ENCODE measurements at places on chromosomes 4 and X. TPM values are rescaled to one million over a fixed set of nuclear protein-coding genes. Genes with fewer than 3 reads are reported as not detected.
A peak's percentile ranks its signal among the peaks of the same experiment; 100 is the strongest.

GRCh38 chr4:69750346-69750745 is 10.1 kb downstream of the SULT1B1 start:
- H3K4me1 ChIP-seq = no peaks in the 10 kb centered on the region
- H3K27me3 ChIP-seq = no peaks in the 10 kb centered on the region

DNA sequence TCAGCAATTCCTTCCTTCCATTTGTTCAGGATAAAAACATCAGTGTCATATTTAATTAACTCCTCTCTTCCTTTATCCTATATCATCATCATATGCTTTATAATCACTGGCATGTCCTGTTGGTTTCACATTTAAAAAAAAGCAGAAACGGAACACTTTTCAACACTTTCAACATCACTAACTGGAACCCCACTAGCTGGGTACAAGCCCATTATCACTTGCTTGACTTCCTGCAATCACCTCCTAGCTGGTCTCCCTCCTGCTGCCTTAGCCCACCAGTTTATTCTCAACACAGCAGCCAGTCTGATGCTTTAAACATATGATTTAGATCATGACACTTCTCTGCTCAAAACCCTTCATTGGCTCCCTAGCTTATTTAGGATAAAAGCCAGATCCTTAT is 116.4 kb upstream of the LSM6 start:
- H3K27me3 ChIP-seq = no peaks in the 10 kb centered on the region
- no peak overlapping the region for H3K4me3 ChIP-seq
- no peaks in the 10 kb centered on the region for H3K36me3 ChIP-seq
- DNase-seq = no peak
- no peaks in the 10 kb centered on the region for H3K4me1 ChIP-seq

DNA sequence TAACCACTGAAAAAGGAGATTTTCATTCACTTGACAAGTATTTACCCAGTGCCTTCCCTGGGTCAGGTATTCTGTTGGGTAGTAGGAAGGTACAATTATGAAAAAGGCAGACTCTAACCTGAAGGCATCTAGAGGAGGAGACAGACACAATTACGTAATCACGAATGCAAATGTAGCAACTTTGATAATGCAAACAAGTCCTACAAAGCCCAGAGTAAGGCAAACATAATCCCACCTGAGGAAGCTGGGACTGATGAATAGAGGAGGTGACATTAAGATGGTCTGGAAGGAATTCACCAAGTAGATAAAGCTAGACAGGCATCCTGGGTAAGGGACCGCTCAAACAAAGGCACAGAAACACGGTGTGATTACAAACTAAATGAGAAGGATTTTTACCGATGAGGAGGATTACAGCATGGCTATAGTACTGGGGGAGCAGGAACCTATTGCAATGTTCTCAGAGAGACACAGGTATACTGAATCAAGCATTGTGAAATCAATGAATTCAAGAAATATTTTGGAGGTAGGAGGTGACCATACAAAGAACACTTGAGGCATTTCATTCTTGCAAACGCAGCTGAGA is 37.1 kb downstream of the TMEM150C start:
- peak overlapping the region; percentile 69 for H3K27ac ChIP-seq
- H3K36me3 ChIP-seq = no peaks in the 10 kb centered on the region
- H3K4me1 ChIP-seq = no peaks in the 10 kb centered on the region
- H3K4me3 ChIP-seq = no peak overlapping the region
- no peak for DNase-seq

- H3K36me3 ChIP-seq = no peaks in the 10 kb centered on the region
- DNase-seq = no peak
- no peaks in the 10 kb centered on the region for H3K4me1 ChIP-seq
- H3K27ac ChIP-seq = no peak overlapping the region
- no peak overlapping the region for H3K4me3 ChIP-seq
- no peaks in the 10 kb centered on the region for H3K27me3 ChIP-seq
These were observed 70.8 kb upstream of the EPGN start for GRCh38 chr4:74237425-74237966.

DNA sequence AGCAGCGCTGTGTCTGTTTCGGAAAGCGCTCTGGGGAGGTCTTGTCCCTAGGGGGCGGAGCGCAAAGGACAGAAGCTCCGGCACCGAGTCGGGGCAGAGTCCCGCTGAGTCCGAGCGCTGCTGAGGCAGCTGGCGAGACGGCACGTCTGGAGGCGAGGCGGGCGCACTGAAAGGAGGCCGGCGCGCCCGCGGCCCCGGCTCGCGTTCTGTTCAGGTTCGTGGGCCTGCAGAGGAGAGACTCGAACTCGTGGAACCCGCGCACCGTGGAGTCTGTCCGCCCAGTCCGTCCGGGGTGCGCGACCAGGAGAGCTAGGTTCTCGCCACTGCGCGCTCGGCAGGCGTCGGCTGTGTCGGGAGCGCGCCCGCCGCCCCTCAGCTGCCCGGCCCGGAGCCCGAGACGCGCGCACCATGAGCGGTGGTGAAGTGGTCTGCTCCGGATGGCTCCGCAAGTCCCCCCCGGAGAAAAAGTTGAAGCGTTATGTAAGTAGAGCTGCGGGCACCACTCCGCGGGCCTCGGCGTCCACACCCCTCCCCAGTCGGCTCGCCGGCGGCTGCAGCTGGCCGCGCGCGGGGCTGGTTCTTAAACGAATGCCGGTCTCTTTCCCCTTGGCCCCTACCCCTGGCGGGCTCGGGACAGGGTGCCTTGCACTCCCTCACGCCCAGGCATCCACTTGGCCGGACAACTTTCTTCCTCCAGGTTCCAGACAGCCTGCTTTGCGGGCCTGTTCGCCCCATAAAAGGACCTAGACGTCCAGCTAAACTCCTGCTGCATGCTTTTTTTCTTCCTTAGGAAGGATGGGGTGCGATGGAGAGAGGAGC is at the start of gene GAB1:
GAB1 (plus strand) TSS at position 96 of the 819 bp plus-strand sequence; CDS start at position 409, 313 bp downstream.
- H3K36me3 ChIP-seq = no peaks in the 10 kb centered on the region
- H3K27ac ChIP-seq = peak within 1 kb of the TSS; percentile 98
- no peaks in the 10 kb centered on the region for H3K4me1 ChIP-seq
- peak within 1 kb of the TSS; percentile 88 for H3K4me3 ChIP-seq
- DNase-seq = peak; percentile 77

- no peak overlapping the region for H3K27ac ChIP-seq
- no peaks in the 10 kb centered on the region for H3K36me3 ChIP-seq
- H3K4me3 ChIP-seq = no peak overlapping the region
- H3K27me3 ChIP-seq = no peaks in the 10 kb centered on the region
These were observed 18.3 kb downstream of the GPRIN3 start for GRCh38 chr4:89289312-89289711.

GRCh38 chr4:117784266-117784665 is 250.0 kb upstream of the NDST3 start:
- H3K4me1 ChIP-seq = no peaks in the 10 kb centered on the region
- no peaks in the 10 kb centered on the region for H3K27me3 ChIP-seq
- DNase-seq = no peak

GRCh38 chr4:160286051-160286450 is 1183.2 kb downstream of the RAPGEF2 start:
- no peaks in the 10 kb centered on the region for H3K4me1 ChIP-seq
- H3K27ac ChIP-seq = no peak overlapping the region
- DNase-seq = no peak
- no peaks in the 10 kb centered on the region for H3K27me3 ChIP-seq

DNA sequence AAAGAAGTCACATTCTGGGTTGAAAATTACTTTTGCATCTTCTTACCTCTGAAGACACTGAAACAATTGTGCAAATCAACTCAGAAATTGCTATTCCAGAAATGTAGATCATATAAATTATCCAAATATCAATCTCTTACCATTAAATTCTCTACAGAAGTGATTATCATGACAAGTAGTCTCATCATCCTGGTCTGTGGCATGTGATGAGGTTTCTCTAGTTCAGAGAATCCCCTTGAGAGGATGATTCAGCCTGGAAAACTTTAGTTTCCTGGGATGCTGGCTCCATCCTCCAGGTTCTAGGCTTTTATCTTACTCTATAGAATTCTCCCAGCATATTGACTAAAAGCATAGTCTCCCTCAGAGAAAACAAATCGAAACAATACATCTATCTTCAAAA is 76.2 kb upstream of the S100G start:
- H3K27ac ChIP-seq = no peak overlapping the region
- H3K27me3 ChIP-seq = peaks cover 5% of the 10 kb centered on the region
- H3K4me1 ChIP-seq = no peaks in the 10 kb centered on the region
- no peaks in the 10 kb centered on the region for H3K36me3 ChIP-seq
- H3K4me3 ChIP-seq = no peak overlapping the region

DNA sequence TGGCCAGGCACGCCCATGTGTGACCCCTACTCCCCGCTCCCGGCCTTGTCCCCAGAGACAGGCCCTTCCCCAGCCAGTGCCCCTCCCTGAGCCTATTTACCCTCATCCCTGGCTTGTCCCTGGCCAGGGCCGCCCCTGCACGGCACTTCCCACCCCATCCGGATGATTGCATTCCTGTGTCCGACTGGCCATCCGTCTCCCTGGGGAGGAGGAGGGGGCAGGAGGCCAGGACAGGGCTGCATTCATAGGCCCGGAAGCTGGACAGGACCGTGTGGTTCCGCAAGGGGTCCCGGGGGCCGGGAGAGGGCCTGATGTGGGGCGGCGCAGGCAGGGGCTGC is 22.8 kb downstream of the CTBP1 start:
- H3K36me3 ChIP-seq = no peaks in the 10 kb centered on the region
- no peak for DNase-seq
- H3K27me3 ChIP-seq = no peaks in the 10 kb centered on the region
- H3K4me3 ChIP-seq = no peak overlapping the region
- H3K4me1 ChIP-seq = no peaks in the 10 kb centered on the region

GRCh38 chr4:138138774-138139173 is 103.4 kb downstream of the SLC7A11 start:
- H3K27ac ChIP-seq = no peak overlapping the region
- DNase-seq = no peak
- H3K4me3 ChIP-seq = no peak overlapping the region
- no peaks in the 10 kb centered on the region for H3K36me3 ChIP-seq

GRCh38 chrX:2391869-2392606 is 108.7 kb downstream of the DHRSX start:
- no peak for DNase-seq
- H3K27me3 ChIP-seq = no peaks in the 10 kb centered on the region
- no peaks in the 10 kb centered on the region for H3K36me3 ChIP-seq
- H3K4me3 ChIP-seq = no peak overlapping the region

- no peaks in the 10 kb centered on the region for H3K4me1 ChIP-seq
- H3K4me3 ChIP-seq = no peak overlapping the region
- H3K27ac ChIP-seq = no peak overlapping the region
These were observed 91.2 kb downstream of the LPAR4 start for GRCh38 chrX:78838709-78839108.

GRCh38 chr4:95190751-95191436 is 357.9 kb downstream of the UNC5C start:
- H3K27ac ChIP-seq = no peak overlapping the region
- no peaks in the 10 kb centered on the region for H3K4me1 ChIP-seq
- no peak overlapping the region for H3K4me3 ChIP-seq
- DNase-seq = no peak

DNA sequence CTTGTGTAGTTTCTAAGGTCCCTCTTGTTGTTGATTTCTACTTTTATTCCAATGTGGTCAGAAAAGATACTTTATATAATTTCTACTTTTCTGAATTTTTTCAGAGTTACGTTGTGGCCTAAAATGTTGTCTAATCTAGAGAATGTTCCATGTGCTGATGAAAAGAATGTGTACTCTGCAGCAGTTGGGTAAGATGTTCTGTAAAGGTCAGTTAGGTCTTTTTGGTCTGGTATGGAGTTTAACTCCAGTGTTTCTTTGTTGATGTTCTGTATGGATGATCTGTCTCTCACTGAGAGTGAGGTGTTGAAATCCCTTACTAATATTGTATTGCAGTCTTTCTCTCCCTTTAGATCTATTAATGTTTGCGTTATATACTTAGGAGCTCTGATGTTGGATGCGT is 37.0 kb upstream of the GPRIN3 start:
- no peaks in the 10 kb centered on the region for H3K27me3 ChIP-seq
- no peak for DNase-seq
- H3K27ac ChIP-seq = no peak overlapping the region
- no peaks in the 10 kb centered on the region for H3K36me3 ChIP-seq
- no peaks in the 10 kb centered on the region for H3K4me1 ChIP-seq
- no peak overlapping the region for H3K4me3 ChIP-seq

GRCh38 chr4:7744142-7744804 is 195.4 kb downstream of the AFAP1 start:
- H3K27me3 ChIP-seq = no peaks in the 10 kb centered on the region
- no peak overlapping the region for H3K27ac ChIP-seq
- H3K4me1 ChIP-seq = no peaks in the 10 kb centered on the region
- DNase-seq = no peak

DNA sequence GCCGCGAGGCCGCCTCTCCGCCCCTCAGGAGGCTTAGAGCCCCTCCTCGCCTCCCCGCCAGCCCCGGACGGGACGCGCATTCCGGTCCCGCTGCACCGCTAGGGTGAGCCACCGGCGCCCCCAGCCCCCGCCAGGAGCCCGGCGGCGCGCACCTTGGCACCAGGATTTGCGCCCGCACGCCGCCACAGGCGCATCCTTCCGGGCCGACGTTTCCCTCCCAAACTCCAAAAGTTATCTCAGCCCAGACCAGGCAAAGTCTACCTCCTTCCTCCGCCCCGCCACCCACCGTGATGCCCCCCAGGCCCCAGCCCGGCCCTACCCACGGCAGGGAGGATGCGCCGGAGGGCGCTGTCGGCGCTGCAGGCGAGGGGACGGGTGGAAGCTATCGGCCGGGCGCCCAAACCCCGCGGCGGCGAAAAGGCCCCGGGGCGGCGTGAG is 538 bp downstream of the SCML2 start:
- H3K27me3 ChIP-seq = peaks cover 18% of the 10 kb centered on the region
- DNase-seq = no peak
- no peak overlapping the region for H3K27ac ChIP-seq
- peak overlapping the region; percentile 71 for H3K4me3 ChIP-seq
- H3K36me3 ChIP-seq = no peaks in the 10 kb centered on the region

GRCh38 chr4:146398404-146398803 is 123.3 kb downstream of the SLC10A7 start:
- no peak for DNase-seq
- no peak overlapping the region for H3K27ac ChIP-seq
- H3K4me3 ChIP-seq = no peak overlapping the region
- no peaks in the 10 kb centered on the region for H3K36me3 ChIP-seq
- H3K4me1 ChIP-seq = no peaks in the 10 kb centered on the region

- no peak overlapping the region for H3K27ac ChIP-seq
- H3K4me3 ChIP-seq = no peak overlapping the region
- H3K27me3 ChIP-seq = no peaks in the 10 kb centered on the region
- H3K36me3 ChIP-seq = no peaks in the 10 kb centered on the region
- DNase-seq = no peak
These were observed 331.1 kb upstream of the MAGEB18 start for GRCh38 chrX:25807022-25807421.

- no peaks in the 10 kb centered on the region for H3K36me3 ChIP-seq
- H3K4me3 ChIP-seq = no peak overlapping the region
- no peaks in the 10 kb centered on the region for H3K27me3 ChIP-seq
- H3K27ac ChIP-seq = peak overlapping the region; percentile 40
These were observed 25.7 kb downstream of the PJA1 start for GRCh38 chrX:69139516-69139915.

- H3K27ac ChIP-seq = no peak overlapping the region
- H3K4me3 ChIP-seq = no peak overlapping the region
- no peaks in the 10 kb centered on the region for H3K27me3 ChIP-seq
- no peaks in the 10 kb centered on the region for H3K4me1 ChIP-seq
- no peaks in the 10 kb centered on the region for H3K36me3 ChIP-seq
These were observed 405.3 kb downstream of the PPP4R3C start for GRCh38 chrX:27057883-27058282.

Gene SORCS2
- 0.80 TPM for total RNA-seq

Gene SH3D19
- 113 TPM for total RNA-seq

Gene PNMA6F
- not detected for total RNA-seq

Gene GPR82
- 0.16 TPM for total RNA-seq

Gene SCML1
- 16.0 TPM for total RNA-seq

Gene HSFX4
- total RNA-seq = not detected

Gene CENPE
- 0.33 TPM for total RNA-seq

Gene CENPVL2
- total RNA-seq = not detected

Gene SPANXN3
- not detected for total RNA-seq

Gene CFAP47
- under 0.01 TPM for total RNA-seq

Gene MGARP
- not detected for total RNA-seq

Gene ADH1A
- total RNA-seq = 0.66 TPM

Gene DCAF8L2
- not detected for total RNA-seq

Gene F8A2
- not detected for total RNA-seq

Gene FBXL5
- 178 TPM for total RNA-seq

Gene EBP
- 20.3 TPM for total RNA-seq
